ENCODE measurements at places on chromosomes 1 and 21.

- no peak for DNase-seq
These were observed 53.0 kb downstream of the BCAR3 start for GRCh38 chr1:93628681-93629080.

- no peak for DNase-seq
These were observed 458.5 kb upstream of the DEPDC1 start for GRCh38 chr1:68955424-68955823.

GRCh38 chr1:50488356-50488755, 65.1 kb upstream of the DMRTA2 start:
- DNase-seq = no peak

GRCh38 chr1:64757213-64757612, 12.3 kb downstream of the RAVER2 start:
- DNase-seq = no peak

DNA sequence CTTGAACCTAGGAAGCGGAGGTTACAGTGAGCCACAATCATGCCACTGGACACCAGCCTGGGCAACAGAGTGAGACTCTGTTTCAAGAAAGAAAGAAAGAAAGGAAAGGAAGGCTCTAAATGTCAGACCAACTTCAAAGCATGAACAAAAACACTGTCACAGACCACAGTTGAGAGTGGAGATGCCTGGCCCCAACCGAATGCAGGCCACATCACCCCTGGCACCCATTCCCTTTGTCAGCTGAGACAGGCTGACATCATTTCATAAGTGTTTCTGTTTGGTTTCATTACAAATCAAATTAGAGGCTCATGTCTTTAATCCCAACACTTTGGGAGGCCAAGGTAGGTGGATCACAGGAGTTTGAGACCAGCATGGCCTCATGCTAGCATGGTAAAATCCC, 28.6 kb upstream of the NADK start:
- no peak for DNase-seq

DNA sequence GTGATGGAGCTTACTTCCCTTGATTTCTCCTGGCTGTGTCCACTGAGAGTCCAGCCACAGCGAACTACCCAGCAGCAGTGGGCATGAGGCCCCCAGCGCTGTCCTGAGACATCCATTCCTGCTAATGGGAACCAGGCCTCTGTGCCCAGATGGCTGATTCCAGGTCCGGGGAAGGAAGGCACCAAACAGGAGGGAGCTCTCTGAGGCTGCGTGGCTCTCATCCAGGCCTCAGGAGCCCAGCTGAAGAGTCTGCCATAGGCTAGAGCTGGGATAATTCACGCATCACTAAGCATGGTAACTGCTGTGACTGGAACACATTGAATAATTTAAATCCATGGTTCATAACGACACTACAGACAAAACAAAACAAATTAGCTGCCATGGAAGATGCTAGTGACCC, 24.7 kb upstream of the LRRC47 start:
- DNase-seq = no peak

- no peak for DNase-seq
These were observed 27.3 kb upstream of the MAGOH start for GRCh38 chr1:53265581-53265980.

- DNase-seq = no peak
These were observed 12.5 kb upstream of the FNBP1L start for GRCh38 chr1:93435443-93435842.

- no peak for DNase-seq
These were observed 853.9 kb downstream of the KCNT2 start for GRCh38 chr1:195754303-195754702.

GRCh38 chr1:182395906-182396305, 4.3 kb upstream of the GLUL start:
- DNase-seq = no peak

- no peak for DNase-seq
These were observed 15.6 kb upstream of the SLC45A1 start for GRCh38 chr1:8302081-8302956.

DNA sequence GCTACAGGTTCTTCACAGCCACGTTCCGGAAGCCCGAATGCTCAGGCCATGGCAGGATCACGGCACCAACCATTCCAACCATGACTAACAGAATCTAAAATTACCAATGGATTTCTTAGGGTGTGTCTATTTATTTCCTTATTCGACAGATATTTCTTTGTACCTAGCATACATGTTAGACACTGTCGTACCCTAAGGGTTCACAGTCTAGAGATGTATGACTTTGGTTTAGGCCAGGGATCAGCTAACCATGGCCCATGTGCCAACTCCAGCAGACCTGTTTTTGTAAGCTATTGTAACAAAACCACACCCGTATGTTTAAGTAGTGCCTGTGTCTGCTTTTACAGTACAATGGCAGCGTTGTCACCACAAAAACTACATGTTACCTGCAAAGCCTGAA, 167.0 kb downstream of the NR5A2 start:
- DNase-seq = no peak

GRCh38 chr1:66350001-66350547, 183.9 kb upstream of the SGIP1 start:
- DNase-seq = peak; percentile 51

- no peak for DNase-seq
These were observed 6.2 kb upstream of the ASPM start for GRCh38 chr1:197152662-197153061.

Data from LoVo (cell line).